ENCODE measurements at places on chromosomes 7 and 10.

DNA sequence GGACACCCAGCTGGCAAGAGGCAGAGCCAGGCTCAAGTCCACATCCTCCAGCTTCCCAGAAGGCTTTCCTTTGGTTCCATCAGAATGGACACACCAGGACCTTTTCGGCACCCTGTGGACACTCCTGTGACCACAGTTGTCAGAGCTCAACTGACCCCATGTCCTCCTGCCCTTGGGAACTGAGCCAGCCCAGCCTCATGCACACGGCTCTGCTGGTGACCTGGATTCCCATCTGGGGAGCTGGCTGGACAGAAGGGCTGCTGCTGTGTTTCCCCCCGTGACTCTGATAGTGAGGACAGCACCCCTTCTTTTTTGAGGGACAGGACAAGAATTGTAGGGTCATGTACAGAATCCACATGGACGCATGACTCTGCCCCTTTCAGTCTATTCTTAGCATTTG, 289.2 kb downstream of the WDR37 start:
- DNase-seq: no peak

- no peak for DNase-seq
Observed at GRCh38 chr10:88249450-88249849, 333.7 kb downstream of the RNLS start.

DNA sequence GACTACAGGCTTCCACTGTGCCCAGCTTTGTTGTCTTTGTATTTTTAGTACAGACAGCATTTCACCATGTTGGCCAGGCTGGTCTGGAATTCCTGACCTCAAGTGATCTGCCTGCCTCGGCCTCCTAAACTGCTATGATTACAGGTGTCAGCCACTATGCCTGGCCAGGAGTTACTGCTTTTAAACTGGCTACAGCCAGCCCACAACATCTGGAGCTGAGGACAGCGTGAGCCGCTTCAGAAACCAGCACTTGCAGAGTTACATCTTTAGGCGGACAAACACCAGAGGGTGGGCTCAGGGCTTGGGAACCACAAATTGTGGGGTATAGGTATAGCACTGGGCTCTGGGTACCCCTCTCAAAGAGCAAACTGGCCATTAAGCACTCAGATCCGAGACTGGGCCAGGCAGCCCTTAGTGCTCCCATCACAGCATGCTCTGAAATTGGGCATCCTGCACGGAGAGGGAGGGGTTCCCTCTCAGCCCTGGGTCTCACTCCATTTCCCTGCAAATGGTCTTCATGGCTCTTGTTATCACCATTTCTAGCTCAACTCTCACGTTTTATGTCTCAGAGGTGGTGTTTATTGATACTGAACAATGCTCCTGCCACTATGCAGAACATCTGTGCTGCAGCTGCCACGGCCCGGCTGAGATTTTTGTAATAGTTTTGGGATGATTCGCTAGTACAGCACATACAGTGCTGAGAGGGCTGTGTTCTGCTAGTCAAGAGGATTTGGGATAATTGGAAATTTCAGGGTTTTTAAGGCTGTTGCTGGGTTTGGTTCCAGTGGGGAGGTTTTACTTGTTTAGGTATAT, 146.4 kb upstream of the LYZL2 start:
- DNase-seq: no peak

DNA sequence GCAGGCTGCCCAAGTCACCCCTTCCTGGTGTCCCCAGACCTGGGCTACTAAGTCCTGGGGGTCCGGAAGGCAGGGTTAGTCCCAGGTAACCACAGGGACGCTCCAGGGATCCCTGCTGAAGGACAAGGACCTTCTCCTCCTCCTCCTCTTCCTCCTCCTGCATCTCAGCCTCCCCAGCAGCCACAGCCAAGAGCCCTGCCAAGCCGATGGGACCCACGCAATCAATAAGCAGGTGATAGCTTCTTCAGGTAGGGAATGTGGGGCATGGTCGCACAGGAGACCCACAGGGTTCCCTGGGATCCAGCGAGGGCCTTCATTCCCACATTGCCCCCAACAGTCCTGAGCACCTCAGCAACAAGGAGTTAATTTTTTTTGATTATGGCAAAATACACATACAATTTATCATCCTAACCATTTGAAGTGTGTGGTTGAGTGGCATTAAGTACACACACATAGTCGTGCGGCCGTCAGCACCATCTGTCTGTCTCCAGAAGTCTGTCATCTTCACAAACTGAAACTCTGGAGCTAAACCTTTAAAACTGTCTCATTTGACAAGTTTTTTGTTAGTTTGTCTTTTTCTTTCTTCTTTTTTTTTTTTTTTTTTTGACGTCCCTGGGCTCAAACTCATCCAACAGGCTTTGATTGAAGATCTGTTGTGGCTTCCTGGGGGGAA, 12.1 kb downstream of the CRYGN start:
- no peak for DNase-seq

GRCh38 chr7:45112648-45113047, 1.2 kb upstream of the TBRG4 start:
- no peak for DNase-seq

DNA sequence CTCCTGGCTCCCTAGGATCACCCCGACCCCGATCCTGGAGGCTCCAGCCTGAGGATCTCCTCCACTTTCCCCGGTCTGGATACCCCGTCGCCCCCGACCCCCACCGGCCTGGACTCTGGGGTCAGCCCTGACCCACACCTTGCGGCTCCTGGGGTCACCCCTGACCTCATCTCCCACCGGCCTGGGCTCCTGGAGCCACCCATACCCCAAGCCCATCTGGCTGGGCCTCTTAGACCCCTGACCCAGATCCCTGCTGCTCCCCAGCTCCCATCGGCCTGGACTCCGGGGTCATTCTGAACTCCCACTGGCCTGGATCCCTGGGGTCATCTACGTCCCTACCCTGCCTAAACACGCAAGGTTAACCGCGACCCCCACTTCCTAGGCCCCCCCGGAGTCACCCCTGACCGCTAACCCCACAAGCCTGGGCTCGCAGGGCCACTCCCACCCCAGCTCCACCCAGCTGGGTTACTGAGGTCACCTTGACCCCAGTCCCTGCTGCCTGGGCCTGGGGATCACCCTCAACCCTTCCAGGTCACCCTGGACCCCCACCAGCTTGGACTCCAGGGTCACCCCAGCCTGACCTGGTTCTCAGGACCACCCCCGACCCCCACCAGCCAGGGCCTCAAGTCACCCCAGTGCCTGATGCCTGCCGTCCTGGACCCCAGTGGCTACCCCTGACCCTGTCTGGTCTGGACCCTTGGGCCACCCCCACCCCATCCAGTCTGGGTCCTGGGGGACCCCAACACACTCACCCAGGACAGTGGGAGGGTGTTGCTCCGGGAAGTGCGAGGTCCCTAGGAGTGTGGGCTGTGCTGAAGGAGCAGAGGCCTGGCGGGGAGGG, 1.2 kb downstream of the FOXK1 start:
- no peak for DNase-seq

DNA sequence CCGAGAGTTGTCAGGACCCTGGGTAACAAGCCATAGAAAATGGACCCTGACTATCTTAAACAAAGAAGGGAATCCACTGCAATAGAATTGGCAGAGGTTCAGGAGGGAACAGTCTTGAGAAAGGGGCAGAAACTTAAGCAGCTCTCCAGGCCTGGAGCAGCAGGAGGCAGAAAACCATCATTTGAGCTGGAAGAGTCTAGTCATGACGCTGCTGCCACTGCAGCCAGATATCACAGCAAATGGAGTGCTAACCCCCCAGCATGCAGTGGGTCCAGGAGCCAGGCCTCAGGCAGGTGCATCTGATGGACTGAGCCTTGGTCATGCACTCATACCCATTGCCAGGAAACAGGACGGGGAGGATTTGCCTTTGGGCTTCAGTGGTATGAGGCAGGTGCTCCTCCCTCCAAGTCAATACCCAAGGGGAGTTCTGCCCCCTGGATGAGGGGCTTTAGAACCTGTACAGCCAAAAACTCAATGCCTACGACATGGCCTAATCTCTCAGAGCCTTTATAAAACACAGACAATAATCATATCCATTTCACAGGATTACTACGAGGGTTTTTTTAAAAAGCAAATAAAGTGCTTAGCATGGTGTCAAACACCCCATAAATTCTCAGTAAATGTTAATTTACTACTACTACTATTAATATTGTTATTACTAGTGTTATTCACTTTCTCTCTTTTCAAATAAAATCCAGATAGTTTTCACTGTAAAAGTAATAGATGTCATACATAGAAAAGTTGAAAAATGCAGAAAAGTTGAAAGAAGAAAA, 30.7 kb downstream of the DUSP5 start:
- no peak for DNase-seq

GRCh38 chr10:63219749-63220148, 86.6 kb downstream of the NRBF2 start:
- no peak for DNase-seq

GRCh38 chr10:111732166-111732785, 451.3 kb downstream of the GPAM start:
- DNase-seq: no peak

DNA sequence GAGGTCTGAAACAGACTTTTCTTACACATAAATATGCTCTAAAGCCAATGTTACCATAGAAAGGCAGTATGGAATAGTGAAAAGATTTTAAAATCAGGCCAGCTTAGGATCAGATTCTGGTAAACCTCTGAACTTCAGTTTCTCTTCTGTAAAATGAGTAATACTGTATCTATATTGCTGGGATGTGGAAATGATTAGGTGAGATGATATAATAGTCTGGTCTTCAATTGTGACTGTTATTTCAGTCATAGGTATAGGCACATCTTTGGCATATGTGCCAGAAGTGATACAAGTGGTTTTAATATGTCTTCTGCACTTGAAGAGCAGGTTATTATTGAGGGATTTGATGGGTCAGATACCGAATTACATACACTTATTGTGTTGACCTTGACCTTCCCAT, 7.2 kb downstream of the ZNF277 start:
- DNase-seq: no peak

- no peak for DNase-seq
Observed at GRCh38 chr7:108266491-108266890, 136.3 kb upstream of the LAMB4 start.

GRCh38 chr7:24469118-24469517, 104.1 kb upstream of the PALS2 start:
- DNase-seq: no peak

DNA sequence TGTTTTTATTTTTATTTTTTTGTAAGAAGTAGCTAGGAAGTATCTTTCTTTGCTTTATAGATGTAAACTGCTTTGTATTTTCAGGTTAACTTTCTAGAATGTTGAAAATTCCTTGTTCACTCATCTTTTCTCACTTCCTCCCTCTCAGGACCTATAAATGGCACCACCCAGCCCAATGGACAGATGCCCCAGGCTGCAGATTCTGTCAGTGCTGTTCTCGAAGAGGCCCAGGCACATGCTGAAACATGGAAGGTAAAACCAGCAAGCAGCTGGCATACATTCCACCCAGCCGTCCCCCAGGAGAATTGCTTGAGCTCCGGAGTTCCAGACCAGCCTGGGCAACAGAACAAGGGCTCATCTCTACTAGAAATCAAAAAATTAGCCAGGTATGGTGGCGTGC, 47.1 kb upstream of the PDSS1 start:
- DNase-seq: no peak

- no peak for DNase-seq
Observed at GRCh38 chr7:111835066-111835465, 272.8 kb upstream of the IMMP2L start.

GRCh38 chr10:99489271-99489670, 43.5 kb upstream of the NKX2-3 start:
- no peak for DNase-seq

DNA sequence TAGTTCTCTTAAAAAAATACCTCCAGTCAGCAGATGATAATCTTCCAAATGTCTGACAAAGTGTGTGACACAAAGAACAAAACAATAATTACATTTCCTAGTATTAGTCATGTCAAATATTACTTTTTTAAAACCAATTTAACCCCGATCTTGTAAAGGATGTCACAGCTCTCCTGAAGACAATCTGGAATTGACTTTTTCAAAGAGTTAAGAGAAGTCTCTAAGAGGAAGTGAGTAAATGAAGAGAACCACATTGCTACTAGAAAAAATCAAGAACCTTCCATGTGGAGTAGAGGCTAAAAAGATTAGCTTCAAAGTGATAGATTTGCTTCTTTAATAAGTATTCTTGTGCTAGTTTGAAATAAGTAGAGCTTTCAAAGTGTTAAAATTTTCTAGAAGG, 218.2 kb upstream of the IMMP2L start:
- no peak for DNase-seq

DNA sequence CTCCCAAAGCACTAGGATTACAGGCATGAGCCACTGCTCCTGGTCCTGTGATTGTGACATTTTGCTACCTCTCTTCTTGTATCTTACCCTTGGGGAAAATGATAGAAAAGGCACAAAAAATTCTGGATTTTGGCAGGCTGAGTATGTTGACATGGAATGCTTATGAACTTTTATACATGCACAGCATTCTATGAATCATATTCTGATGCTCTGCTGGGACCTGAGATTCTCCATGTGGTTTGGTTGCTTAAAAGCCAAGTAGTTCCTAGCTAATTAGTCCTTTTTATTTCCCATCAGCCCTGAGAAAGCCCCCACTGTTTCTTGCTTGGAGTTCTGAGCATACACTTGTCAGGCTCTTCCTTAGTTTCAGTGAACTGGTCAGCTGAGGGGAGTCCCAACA, 8.3 kb upstream of the KAZALD1 start:
- no peak for DNase-seq

GRCh38 chr10:114931072-114931679, 6.8 kb upstream of the TRUB1 start:
- DNase-seq: no peak

GRCh38 chr7:140417456-140418155, 13.7 kb downstream of the RAB19 start:
- no peak for DNase-seq

GRCh38 chr7:30771880-30772425, 736 bp downstream of the MINDY4 start:
- DNase-seq: no peak

DNA sequence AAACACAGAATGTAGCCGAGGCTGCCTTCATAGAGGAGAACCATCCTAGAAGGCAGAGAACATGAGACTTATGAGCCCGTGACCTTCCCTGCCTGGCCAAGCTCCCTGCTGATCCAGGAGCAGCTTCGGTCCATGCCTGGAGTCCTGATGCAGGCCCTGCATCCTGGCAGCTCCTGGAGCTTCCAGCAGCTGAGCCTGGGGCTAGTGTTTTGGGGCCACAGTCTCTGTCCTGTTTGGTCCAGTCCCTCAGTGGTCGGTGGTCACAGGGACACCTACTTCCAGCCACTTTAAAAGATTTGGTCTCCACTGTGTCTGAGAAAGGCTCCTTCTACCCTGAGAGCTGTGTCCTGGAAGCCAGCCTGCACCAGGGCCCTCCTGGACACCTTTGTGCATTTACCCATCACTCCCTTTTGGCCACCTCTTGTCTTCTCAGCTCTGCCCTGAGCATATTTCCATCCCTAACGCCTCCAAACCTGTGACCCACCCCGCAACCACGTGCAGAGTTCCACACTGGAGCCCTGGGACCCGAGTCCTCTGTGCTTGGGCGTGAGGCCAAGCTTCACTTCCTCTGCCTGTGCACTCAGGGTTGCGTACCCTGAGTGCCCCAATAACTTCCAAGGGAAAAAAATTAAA, 315.2 kb upstream of the ZNF32 start:
- no peak for DNase-seq

DNA sequence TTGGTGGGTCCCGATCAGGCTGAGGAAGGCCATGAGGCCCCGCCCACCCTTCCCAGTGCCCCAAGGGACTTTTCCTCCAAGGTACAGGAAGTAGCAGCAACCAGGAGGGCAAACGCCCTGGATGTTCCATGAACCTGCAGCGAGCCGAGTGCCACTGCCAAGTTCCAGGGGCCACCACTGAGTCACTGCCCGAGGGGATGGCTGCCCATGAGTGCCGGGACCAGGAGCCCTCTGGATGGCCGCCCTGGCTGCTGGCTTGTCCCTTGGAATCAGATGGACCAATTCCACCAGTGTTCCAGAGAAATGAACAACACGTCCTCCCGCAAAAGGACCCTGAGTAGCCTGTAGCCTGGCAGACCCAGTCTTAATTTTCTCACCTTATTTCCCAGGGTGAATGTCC, 74.2 kb downstream of the ZRANB1 start:
- DNase-seq: peak; percentile 80

All from thoracic aorta (tissue), 2 donors.